GM23248 (cell line): ENCODE measurements at places on chromosomes 5 and 9. TPM values are rescaled to one million over a fixed set of nuclear protein-coding genes. Genes with fewer than 3 reads are reported as not detected.

Gene RLN2
- not detected in 2 replicates for total RNA-seq

Gene WNT8A
- total RNA-seq, result not detected in 2 replicates

DNA sequence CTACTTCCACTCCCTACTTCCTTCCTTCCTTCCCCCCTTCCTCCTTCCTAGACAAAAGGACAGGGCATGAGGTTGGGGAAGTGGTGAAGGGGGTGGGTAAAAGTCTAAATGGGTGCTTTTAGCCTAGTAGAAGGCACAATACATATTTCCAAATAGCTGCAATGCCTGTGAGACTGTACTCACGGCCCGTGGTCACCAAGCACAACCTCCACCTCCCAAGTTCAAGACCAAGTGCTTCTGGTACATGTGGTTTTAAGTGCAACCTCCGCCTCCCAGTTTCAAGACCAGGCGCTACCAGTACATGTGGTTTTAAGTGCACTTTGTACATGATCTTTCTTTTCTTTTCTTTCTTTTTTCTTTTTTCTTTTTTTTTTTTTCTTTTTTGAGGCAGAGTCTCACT, 14.5 kb upstream of the NTNG2 start:
- no peak overlapping the region for H3K27ac ChIP-seq
- H3K36me3 ChIP-seq, result no peaks in the 10 kb centered on the region
- no peaks in the 10 kb centered on the region for H3K4me1 ChIP-seq
- H3K27me3 ChIP-seq, result peaks cover 51% of the 10 kb centered on the region
- DNase-seq, result no peak

GRCh38 chr5:168883281-168883741, 304.1 kb upstream of the PANK3 start:
- no peak for DNase-seq
- H3K4me1 ChIP-seq, result peaks cover 22% of the 10 kb centered on the region
- H3K27me3 ChIP-seq, result no peaks in the 10 kb centered on the region

DNA sequence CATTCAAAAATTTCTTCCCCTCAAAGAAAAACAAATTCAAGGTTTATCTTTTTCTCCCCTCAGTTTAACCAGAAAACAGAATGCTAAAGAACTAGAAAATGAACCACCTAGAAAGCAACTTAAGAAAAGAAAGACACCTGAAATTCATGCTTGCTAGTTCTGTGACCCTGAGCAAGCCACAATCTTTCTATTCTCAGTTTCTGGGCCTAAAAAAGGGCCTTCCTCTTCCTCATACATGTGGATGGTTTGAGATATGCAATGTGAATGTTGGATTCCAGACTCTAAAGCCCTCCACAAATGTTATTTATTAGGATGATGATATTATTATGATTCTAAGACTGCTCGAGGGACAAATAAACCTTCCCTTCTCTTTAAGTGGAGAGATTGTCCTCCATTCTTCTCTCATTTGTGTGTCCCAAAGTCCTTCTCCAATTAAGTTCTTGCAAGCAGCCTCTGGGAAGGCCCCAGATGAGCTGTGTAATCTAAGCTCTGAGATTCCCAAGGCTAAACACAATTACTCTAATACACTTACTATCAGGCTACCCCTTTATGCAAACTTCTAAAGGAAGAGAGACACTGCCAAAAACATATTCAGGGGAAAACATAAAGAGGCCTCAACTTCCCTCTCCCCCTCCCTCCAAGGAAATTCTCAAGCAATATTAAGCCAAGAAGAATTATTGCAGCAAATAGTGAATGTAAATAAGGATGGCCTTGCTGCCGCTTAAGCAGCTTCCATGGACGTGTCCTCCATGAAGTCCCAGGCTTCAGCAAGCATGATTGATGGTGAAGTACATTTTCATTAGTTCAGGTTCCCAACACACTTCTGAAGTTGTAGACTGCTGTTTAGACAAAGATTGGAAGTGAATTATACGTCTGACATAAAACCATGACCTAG, 80.2 kb downstream of the PRKACG start:
- H3K4me1 ChIP-seq, result no peaks in the 10 kb centered on the region
- H3K27me3 ChIP-seq, result 0 out of 2 replicates have a peak, but pooled peaks cover 8% of the 10 kb centered on the region
- H3K27ac ChIP-seq, result no peak overlapping the region

GRCh38 chr5:135700731-135701130, 121.9 kb upstream of the CXCL14 start:
- H3K36me3 ChIP-seq, result no peaks in the 10 kb centered on the region
- H3K27ac ChIP-seq, result no peak overlapping the region
- no peaks in the 10 kb centered on the region for H3K4me1 ChIP-seq
- DNase-seq, result no peak

GRCh38 chr5:50606179-50606578, 60.3 kb upstream of the PARP8 start:
- no peaks in the 10 kb centered on the region for H3K36me3 ChIP-seq
- no peak for DNase-seq
- H3K27ac ChIP-seq, result no peak overlapping the region
- H3K4me3 ChIP-seq, result no peak overlapping the region
- no peaks in the 10 kb centered on the region for H3K4me1 ChIP-seq

GRCh38 chr9:133962341-133962740, 29.8 kb downstream of the VAV2 start:
- H3K27me3 ChIP-seq, result no peaks in the 10 kb centered on the region
- no peaks in the 10 kb centered on the region; the same call in 1 of the 2 replicates for H3K4me1 ChIP-seq
- H3K36me3 ChIP-seq, result no peaks in the 10 kb centered on the region
- DNase-seq, result no peak
- H3K4me3 ChIP-seq, result no peak overlapping the region
- no peak overlapping the region for H3K27ac ChIP-seq

- no peaks in the 10 kb centered on the region for H3K36me3 ChIP-seq
- no peak overlapping the region for H3K27ac ChIP-seq
- H3K27me3 ChIP-seq, result no peaks in the 10 kb centered on the region
- no peak for DNase-seq
Observed at GRCh38 chr5:101346906-101347305, 443.8 kb upstream of the ST8SIA4 start.

GRCh38 chr5:16841416-16841815, 94.7 kb downstream of the MYO10 start:
- H3K4me3 ChIP-seq, result no peak overlapping the region
- peak overlapping the region; percentile 11; the same call in 1 of the 2 replicates for H3K27ac ChIP-seq
- peak; percentile 30 for DNase-seq
- H3K36me3 ChIP-seq, result no peaks in the 10 kb centered on the region
- H3K4me1 ChIP-seq, result peaks cover 8% of the 10 kb centered on the region; the same call in 1 of the 2 replicates

DNA sequence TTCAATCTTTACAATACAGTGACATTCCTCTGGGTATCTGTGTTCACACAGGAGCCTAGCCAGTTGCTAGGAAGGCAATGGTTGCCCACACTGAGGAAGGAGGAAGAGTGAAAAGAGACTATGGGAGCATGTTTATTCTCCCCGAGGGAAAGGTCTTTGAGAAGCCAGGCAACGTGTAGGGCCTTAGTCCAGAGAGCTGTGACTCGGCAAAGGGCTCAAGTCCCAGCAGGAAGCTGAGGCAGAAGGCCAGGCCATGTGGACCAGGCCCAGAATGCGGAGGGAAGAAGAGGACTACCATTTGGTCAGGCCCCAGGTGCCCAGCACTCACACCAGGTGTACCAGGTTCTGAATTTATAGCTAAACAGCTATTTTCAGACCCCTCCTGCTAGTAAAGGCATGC, 136.6 kb upstream of the DMAC1 start:
- no peaks in the 10 kb centered on the region for H3K27me3 ChIP-seq
- no peak overlapping the region for H3K27ac ChIP-seq

GRCh38 chr5:1757511-1757910, 42.1 kb downstream of the MRPL36 start:
- DNase-seq, result no peak
- H3K4me3 ChIP-seq, result no peak overlapping the region
- no peaks in the 10 kb centered on the region for H3K4me1 ChIP-seq
- H3K27ac ChIP-seq, result no peak overlapping the region
